ENCODE measurements at places on chromosomes 1 and 21.

DNA sequence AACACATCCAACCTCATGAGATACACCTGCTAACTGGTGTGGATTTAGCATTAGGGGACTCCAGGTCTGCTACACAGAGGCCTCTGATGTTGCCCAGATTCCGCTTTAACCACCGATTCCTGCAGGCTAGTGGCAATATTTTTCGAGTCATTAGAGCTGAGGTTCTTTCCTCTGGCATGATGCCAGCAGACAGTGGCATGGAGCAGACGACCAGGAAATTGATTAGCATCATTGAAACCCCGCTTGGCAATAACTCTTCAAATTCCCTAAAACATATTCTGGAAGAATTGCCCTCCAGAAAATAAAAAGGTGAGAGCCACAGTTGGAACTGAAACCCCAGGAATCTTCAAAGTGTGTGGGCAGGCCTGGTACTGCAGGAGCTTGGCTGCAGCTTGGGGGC lies 28.4 kb upstream of the ETV3 start:
- DNase-seq: no peak

DNA sequence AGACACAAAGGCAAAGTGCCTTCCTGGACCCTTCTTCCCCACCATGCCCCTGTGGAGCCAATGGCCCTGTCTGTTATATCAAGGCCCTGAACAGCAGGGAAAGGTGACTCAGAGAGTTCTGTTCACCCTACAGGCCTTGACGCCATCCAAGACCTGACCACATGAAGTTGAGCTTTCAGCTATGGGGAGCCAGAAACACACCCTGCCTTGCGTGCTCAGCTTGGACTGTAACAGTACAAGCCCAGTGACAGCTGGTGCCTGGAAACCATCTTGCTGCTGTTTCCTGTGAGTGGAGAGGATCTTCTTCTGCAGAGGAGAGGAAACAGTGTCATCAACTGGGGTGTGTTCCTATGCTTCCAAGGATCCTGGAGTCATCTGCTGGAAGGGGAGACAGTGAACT lies 165.0 kb upstream of the IRF2BP2 start:
- no peak for DNase-seq

DNA sequence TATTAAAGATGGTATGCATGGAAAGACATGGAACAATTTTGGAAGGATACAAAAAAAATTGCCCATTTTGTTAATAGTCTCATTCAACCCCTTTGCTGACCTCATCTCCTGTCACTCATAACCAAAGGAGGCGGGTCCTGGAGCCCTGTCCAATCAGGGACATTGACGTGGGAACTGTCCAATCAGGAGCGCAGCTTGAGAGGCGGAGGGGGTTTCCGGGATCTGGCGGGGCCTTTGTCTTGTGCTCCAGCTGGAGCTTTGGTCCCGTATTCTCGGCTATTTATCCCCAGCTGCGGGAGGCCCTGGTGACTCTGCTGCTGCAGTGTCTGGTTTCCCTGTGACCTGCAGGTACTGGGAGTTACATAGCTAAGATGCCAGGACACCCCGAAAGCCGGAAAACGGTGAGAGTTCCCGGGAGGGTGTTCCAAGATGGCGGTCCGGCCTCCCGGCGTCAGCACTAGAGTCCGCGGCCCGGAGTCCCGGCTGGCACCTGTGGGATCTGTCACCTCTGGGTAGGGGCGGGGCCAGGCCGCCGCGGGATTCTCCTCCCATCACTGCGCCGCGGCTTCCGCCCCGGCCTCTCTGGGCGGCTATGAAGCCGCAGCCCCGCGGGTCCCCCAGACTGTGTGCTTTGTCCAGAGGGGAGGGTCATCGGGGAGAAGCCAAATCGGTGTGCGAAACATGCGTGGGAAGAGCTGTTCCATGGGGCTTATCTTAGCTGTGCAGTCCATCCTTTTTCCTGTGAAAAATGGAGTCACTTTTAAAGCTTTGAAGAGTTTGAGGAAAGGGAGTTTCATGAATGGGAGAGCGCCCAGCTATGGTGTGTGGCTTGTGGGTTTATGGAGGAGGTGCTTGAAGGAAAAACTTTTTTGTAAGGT lies at the start of gene ZNF678:
Gene ZNF678, plus strand, starts transcription at position 233 of the 878 bp plus-strand sequence. CDS start 87,436 bp downstream, outside the sequence.
- peak; percentile 97 for DNase-seq

GRCh38 chr1:5099558-5099957 lies 445.1 kb downstream of the AJAP1 start:
- DNase-seq: no peak

- DNase-seq: no peak
Observed at GRCh38 chr1:85001742-85002141, 4.8 kb upstream of the MCOLN2 start.

DNA sequence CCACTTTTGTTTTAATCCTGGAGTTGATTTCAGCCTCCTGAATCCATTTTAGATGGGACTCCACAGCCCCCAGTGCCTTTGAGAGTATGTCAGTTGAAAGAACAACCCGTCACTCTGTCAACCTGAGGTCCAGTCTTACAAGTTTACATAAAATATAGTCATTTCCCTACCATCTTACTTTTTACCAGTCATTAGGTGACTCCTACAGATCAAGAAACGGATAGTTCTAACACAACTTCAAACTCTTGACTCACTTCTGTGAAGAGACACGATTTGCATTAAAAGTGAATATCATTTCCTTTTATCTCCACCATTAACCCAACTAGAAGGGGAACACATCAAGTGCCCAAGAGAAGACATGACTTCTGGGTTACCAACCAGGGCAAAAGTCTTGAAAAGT lies 147.1 kb downstream of the NTPCR start:
- DNase-seq: no peak

DNA sequence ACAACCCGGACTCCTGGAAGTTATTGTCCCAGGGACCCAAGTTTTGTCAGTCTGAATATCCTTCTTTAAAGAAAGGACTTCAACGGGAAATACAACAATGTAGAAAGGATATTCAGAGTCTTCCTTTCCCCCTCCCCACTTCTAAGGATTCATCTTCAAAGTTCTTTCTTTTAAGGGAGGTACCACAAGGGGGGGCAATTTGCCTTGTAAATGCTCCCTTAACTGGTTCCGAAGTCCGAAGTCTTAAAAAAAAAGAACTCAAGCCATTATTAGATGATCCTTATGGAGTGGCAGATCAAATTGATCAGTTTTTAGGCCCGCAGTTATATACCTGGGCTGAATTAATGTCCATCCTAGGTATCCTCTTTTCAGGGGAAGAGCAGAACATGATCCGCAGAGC lies 47.0 kb downstream of the SERINC2 start:
- no peak for DNase-seq

DNA sequence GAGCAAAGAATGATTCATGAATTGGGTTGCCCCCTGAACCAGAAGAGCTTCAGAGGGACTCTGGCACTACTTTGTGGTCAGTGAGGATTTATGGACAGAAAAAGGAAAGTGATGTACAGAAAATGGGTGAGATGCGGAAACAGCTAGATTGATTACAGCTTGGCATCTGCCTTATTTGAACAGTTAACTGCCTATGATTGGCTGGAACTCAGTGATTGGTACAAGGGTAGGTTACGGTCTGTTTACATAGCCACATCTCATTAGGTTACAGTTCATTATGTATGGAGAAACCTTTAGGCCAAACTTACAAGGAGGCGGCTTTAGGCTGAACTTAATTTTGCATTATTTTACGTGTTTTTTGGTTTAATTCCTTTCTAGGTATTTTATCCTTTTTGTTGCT lies 29.0 kb upstream of the RHOU start:
- DNase-seq: no peak
